ENCODE measurements at places on chromosomes 6 and 20.
A peak's percentile ranks its signal among the peaks of the same experiment; 100 is the strongest.

GRCh38 chr6:169935348-169935718 lies 183.9 kb downstream of the ERMARD start:
- no peak for DNase-seq

DNA sequence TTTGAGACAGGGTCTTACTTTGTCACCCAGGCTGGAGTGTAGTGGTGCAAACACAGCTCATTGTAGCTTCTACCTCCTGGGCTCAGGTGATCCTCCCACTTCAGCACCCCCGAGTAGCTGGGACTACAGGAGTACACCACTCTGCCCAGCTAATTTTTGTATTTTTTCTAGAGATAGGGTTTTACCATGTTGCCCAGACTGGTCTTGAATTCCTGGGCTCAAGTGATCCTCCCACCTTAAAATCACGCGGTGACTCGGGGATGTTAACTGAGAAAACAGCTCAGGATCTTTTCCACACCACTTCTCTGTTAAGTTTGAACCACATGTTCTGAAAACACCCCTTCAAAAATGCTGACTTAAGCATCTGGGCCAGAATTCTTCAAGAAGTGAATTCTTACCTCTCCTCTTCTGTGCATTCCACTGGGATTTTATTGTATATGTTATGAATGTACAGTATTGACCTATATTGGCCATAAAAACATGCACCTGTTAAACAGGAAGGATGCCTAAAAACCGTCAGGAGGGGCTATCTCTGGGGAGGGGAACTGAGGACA lies 72.4 kb downstream of the SYTL3 start:
- DNase-seq = no peak

DNA sequence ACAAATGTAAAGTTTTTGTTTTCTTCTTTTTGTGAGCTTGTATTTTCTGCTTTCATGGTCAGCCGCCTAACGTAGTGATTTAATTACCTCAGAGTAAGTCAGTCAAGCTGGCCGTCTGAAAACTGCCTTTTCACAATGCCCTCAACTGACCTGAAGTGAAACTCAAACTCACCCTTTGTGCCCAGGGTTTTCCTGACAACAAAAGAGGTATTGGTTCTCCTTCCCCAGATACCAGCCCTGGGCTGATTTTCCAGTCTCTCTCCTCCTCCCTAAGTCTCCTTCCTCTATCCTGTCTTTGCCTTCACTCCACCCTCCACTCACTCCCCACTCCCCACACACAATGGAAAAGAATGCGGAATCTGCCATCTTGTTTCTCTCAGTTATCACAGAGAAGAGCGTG lies 184.5 kb upstream of the HEY2 start:
- no peak for DNase-seq

DNA sequence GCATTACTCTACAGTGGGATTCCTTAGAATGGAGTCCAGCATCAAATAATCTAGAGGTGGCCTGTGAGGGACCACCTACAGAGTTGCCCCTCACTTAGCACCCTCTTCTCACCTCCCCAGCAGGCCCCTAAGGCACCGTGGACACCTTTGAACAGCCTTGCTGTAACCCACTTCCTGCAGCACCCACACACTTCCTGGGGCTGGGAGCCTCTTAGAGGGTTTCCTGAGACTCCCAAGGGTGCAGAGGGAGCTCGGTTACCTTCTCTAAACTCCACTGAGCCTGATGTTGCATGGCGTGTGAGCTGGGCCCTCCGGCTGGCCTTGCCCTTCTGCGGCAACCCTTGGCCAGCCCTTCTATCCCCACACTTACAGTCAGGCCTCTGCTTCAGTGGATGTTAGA lies 7.3 kb upstream of the SIRPG start:
- no peak for DNase-seq

GRCh38 chr6:37483917-37484785 lies 15.5 kb downstream of the CCDC167 start:
- peak; percentile 68 for DNase-seq

DNA sequence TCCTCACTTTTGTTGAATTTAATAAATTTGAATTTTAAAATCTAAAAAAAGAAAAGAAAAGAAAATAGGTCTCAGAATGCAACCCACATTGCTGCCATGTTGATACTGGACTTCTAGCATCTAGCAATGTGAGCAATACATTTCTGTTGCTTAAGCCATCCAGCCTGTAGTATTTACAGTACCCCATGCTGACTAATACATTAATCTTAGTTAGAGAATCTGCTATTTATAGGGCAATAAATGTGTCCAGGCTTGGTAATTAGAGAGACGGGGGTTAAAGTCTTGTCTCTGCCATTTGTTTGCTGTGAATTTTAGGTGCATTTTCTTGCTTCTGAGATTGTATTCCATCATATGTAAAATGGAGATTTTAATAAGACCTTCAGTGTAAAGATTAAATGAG lies 471.3 kb downstream of the DHX35 start:
- DNase-seq = no peak

GRCh38 chr6:11699576-11699975 lies 79.0 kb downstream of the ADTRP start:
- DNase-seq = no peak

GRCh38 chr6:158085261-158086053 lies 82.6 kb downstream of the SERAC1 start:
- no peak for DNase-seq

DNA sequence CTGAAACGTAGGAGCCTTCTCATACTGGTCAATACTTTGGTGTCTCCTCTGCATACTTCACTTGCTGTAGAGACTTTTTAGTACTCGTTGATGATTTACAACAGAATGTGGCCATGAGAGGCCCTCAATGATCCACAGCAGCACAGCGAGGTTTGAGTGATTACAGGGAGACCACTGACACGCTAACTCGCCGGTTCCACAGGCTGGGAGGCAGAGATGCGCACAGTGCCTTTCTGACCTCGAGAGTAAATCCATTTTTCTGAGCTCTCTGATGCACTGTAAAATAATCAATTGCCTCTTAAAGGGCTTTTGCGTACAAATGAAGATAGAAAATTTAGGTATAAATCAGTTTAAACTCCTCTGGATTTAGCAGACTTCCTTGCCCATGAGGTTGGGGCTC lies 56.2 kb upstream of the TBC1D7 start:
- no peak for DNase-seq
